ENCODE measurements at places on chromosomes 2 and 18. TPM values are rescaled to one million over a fixed set of nuclear protein-coding genes. Genes with fewer than 3 reads are reported as not detected.

DNA sequence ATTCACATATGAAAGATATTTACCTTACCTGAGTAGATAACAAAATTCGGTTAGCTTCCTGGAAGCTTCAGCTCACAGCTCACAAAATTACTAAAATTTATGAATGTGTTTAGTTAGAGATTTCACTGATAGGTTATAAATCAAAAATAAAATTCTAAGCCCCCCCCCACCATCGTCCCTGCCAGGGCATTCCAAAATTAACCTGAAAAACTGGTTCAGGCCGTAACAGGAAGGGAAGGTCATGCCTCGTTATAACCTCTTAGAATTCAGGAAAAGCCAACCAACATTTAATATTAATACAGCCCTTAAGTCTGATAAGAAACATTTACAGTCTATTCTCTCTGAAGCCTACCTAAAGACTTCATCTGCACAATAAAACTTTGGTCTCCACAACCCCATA lies 48.9 kb downstream of the COX7A2L start:
- no peak for DNase-seq

- peak; percentile 53 for DNase-seq
Measured at GRCh38 chr2:241571821-241572620, 13.5 kb downstream of the BOK start.

GRCh38 chr2:181317511-181317910 lies 139.7 kb upstream of the ITGA4 start:
- no peak for DNase-seq

- DNase-seq, result no peak
Measured at GRCh38 chr2:74525717-74526648, at the start of gene DQX1. Gene DQX1, minus strand, starts transcription at chr2:74526231. Its CDS starts 502 bp downstream, at chr2:74525729.

The RAD51AP2 gene
- 0.12 TPM for total RNA-seq

All from right lobe of liver (tissue), 6 donors.